Epithelial cell of proximal tubule (primary cell): ENCODE measurements at places on chromosomes 1 and 21. TPM values are rescaled to one million over a fixed set of nuclear protein-coding genes. Genes with fewer than 3 reads are reported as not detected.

DNA sequence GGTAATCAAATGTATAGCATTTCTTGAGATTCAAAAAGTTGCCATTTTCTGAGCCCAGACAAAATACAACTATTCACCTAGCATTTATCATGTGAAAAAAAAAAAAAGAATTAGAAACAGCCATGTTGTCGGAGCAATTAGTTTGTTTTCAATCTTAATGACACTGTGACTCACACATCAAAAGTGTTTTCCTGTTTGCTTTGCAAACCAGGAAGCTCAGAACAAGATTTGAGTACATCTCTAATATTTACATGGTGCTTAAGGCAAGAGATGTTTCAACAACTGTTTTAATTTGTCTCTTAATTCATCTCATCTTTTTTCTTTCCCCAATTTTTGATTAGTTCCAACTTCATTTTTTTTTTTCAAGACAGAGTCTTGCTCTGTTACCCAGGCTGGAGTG is 62.5 kb upstream of the CAPZB start:
- no peak for DNase-seq

Gene FCRL4
- not detected in 2 replicates for total RNA-seq

DNA sequence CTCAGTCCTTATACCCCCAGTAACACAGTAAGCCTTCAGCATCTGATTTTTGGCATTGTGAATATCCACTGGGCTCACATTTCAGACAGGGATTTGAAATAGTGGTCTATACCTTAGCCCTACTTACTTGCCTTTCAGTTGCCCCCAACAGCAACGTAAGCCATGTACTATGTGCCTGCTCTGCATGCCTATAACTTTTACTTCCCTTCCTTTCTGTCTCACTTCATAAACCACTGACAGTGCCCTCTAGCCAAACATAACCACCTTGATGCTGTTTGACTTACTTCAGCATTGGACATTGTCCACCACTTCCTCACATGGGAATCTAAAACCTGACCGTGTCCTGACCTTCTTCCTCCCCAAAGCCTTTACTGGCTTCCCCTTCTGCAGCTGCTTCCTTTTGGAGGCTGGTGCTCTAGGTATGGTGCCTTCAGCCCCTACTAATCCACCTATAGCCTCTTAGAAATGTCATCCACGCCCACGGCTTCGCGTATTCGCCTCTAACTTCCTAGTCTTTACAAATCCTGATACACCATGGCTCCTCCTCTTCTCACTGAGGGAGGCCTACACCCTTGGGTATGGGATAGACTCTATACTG is 3.6 kb upstream of the ZNF672 start:
- no peak for DNase-seq

Gene CYP4X1
- 0.46 TPM in 1 of 2 replicates, not detected in the other for total RNA-seq

- peak; percentile 86 for DNase-seq
Observed at GRCh38 chr1:177847843-177848242, 122.0 kb downstream of the SEC16B start.

Gene FHL3
- 14.2 and 24.5 TPM in 2 replicates for total RNA-seq

- DNase-seq: no peak
Observed at GRCh38 chr1:80993154-80993980, 807.4 kb upstream of the ADGRL2 start.

- no peak for DNase-seq
Observed at GRCh38 chr21:33643658-33644311, 1.5 kb downstream of the ITSN1 start.

Gene SPRR2B
- not detected in 2 replicates for total RNA-seq

Gene CA6
- total RNA-seq: not detected in 2 replicates

DNA sequence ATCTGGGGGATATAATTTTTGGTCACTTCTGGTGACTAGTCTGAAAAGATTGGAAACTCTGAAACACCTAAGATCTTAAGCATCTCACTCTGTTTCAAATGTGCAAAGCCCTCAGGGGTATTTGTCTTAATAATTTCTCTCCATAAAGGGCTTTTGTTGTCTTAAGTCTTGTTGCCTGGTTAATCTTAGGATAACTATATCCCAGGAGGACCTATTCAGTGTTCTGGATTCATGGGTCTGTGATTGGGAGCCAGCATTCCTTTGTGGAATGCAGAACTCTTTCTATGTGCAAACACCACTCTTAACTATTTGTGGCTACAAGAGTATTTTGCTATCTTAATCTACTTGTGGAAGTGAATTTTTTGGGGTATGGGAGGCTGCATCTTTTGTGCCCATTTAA is 1573.0 kb upstream of the PRMT6 start:
- DNase-seq: no peak

- no peak for DNase-seq
Observed at GRCh38 chr1:35558374-35559316, 1.0 kb downstream of the NCDN start.

- no peak for DNase-seq
Observed at GRCh38 chr1:245255783-245256182, 101.0 kb downstream of the KIF26B start.

DNA sequence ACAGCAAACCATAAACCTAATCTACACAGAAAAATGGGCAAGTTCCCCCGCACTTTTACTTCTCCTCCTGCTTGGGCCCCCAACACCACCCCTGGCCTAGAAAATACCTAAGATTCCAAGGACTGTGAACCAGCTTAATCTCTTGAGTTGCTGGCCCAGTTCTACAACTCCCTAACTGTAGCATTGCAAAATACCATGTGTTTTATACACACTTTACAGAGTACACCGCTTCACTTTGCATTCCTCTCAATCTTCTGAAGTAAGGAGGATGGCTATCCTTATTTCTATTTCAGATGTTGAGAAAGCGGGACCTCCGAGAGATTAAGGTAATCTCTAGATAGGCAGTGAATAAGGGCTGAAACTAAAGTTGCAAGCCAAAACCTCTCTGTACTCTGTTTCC is 408.3 kb upstream of the NR5A2 start:
- DNase-seq: no peak

DNA sequence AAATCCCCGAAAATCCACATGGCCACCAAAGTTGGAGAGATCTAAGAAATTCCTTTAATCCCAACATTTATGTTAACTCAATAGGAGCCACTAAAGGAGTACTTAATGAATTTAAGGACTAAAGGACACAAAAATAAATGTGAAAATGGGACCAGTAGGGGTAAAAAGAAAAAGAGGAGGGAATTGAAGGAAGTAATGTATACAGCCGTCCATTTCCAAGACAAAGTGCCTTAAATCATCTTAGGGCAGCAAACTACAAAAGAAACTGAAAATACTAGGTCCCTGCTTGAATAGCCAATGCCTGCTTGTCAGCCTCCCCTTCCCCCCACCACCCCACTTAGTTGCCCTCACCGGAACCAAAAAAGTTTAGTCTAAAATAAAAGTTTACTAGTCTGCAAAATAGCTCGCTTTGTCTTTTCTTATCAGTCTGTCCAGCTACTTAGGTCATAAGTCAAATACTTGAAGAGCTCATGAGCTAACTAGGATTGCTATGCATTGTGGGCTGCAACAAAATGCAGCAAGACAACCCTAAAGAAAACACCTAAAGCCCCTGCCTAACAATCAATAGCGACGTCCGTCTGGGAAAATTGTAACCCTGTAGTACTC is 66.3 kb upstream of the TLR5 start:
- no peak for DNase-seq

Gene TNNT2
- 0.17 TPM in 1 of 2 replicates, not detected in the other for total RNA-seq

Gene CYP4A11
- not detected in 2 replicates for total RNA-seq

GRCh38 chr1:213003256-213003655 is 12.4 kb downstream of the ANGEL2 start:
- DNase-seq: no peak

GRCh38 chr21:16084776-16085364 is 355.1 kb downstream of the USP25 start:
- peak; percentile 15 for DNase-seq

DNA sequence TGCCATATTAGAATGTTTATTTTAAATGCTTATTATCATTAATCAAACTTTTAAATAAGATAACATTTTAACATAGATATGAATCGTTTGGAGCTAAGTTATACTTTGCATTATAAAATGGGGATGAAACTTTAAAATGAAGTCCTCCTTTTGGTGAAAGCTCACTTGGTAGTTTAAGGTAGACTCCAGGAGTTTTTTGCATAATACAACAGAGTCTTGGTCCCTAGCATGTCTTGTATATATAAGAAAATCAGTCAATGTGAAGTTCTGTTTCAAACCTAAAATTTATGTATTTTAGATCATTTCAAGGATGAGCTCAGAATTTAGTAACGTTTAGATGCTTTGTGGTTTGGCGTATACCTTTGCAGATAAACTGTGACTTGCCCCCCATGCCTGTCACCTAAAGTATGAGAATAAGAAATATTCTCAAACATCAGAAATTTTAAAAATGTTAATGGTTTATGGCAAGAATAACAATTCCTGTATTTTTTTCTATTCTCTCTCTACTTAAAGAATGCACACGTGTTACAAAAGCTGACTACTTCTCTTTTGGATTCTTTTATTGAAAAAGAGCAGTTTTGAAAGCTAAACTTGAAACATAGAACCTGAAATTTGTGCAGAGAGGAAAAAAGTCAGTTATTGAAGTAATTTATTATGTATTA is 3.8 kb downstream of the NFIA start:
- DNase-seq: no peak

- DNase-seq: no peak
Observed at GRCh38 chr1:95287825-95288224, 53.8 kb downstream of the RWDD3 start.

Gene MSH4
- total RNA-seq: 0.75 TPM in 1 of 2 replicates, not detected in the other

DNA sequence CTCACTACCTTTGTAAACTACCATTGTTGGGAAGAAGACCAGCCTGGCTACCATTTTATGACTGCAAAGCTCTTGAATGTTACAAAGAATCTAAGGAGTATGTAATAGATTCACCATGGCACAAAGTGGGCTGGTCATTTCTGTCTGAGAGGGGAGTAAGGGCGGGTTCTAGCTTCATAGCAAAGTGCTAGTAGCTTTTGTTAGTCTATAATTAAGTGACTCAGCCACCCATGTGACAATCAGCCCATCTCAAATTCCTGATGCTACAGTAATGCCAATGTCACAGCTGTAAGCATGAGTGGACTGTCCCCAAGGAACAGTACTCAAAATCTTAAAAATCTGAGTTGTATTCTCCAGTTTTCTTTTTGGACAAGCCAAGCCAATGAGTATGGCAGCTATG is 15.4 kb upstream of the OTUD3 start:
- no peak for DNase-seq

DNA sequence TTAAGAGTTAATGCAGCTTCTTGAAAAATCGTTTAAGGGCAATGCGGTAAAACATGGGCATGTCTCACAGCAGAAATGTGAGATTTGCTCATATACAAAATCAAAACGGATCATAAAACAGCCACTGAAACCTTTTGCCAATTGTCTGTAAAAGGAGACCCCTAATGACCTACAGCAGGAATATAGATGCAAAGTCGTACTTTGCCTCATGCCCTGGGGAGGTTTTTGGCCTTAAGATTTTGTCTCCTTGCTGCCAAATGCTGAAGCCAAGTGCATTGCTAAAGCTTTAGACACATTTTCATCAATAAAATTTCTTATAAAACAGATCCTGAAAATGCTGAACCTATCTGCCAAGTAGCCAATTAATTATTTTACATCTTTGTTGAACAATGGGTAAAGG is 226.9 kb downstream of the TGFB2 start:
- DNase-seq: no peak

- DNase-seq: no peak
Observed at GRCh38 chr1:3677484-3677883, 25.2 kb downstream of the TP73 start.

Gene TLCD4
- total RNA-seq: 3.2 and 5.4 TPM in 2 replicates

DNA sequence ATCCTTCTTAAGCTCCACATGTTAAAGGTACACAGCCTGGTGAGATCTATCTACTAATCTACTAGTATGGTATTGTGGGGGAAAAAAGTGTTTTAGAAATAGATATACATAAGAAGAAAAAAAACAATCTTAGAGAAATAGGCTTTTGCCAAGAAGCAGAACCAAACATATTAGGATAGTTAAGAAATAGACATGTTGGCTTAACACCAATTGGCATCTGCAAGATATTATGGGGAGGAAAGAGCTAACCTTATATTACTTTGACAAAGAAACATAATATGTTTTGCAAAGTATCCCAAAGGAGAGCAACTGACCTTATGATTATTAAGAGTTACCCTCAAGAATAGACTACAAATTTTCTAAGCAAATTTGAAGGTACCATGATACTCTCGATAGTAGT is 202.9 kb downstream of the BRINP3 start:
- DNase-seq: no peak

DNA sequence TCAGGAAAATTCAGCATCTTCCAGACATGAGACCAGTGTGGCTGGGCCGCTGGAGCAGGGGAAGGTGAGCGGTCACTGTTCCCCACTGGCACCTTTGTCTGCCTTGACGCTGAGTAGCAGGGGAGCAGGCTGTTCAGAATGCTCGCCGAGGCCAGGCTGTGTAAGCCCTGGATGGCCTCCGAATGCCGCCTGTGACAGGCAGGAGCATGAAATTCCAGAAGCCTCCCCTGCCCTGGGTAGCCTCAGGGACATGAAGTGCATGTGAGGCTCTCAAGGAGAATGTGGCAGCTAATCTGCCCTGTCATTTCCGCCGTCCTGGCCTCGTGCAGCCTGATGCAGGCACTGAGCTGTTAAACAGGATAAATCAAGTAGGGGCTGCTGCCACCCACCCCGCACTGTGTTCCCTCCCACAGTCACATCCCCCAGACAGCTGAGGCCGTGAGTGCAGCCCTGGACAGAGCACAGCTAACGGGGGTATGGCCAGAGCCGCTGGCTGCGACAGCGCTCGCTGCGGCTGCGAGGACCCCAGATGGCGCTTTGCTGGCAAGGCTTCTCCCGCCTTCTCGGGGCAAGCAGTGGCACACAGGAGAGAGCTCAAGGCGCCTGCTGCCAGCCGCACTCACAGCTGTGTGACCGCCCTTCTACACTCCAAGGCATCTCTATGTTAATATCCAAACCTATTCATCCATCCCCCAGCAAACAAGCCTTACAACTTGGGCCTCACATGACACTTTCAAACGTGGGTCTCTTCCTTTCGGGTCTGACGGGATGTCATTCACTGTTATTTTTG is 105.0 kb upstream of the COL6A1 start:
- no peak for DNase-seq

DNA sequence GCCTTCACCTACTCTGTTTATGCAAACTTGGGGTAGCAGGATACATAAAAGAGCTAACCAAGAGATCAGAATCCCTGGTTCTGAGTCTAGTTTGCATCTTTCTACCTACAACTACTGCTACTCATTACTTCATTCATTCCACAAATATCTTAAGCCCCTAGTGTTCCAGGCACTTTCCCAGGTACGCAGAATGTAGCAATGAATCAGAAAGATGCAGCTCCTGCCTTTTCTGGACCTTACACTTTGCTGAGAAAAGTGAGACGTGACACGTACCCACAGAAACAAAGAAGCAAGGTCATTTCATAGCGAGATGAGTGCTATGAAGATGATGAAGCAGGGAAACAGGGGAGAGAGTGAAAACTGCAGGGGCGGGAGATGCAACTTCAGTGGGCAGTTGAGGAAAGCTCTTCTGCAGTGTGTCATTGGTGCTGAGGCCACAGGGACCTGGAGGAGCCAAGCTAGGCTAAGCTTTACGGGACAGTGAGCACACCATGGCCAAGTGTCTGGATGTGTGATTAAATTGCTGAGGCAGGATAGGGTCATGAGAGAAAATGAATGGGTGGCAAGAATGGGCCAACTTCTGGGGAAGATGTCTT is 167.9 kb downstream of the TNFSF18 start:
- DNase-seq: no peak

Gene VAV3
- 8.3 and 9.7 TPM in 2 replicates for total RNA-seq

Gene TNN
- not detected in 2 replicates for total RNA-seq

- peak; percentile 70 for DNase-seq
Observed at GRCh38 chr1:111690306-111690617, 48.9 kb downstream of the INKA2 start.
